ENCODE measurements at places on chromosomes 6 and 20.

DNA sequence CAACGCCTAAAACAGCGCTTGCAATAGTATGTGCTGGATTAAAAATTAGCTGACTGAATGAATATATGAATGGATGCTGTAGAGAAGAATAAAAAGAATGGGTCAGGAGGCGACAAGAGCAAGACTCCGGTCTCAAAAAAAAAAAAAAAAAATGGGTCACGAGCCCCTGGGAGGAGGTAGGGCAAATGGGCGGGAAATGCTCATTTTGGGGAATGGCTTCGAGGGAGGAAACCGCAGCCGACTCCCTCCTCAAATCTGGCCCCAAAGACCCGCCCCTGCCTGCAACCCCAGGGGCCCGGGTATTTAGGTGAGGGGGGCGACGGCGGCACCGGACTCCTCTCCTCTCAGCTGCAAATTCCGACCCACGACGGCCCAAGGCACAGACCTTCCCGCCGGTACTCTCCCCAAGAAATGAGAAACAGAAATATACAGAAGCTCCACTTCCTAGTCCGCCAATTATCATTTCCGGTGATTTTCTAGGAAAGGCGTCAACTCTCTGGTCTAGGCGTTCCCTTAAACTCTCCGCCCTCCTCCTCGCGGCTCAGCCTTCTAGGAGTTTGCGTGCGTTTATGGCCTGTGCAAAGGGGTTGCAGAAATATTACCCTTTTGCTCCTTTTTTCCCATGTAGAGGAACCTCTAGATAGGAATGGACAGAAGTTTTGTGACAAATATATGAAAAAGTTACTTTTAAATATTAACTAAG, at the start of gene ZNF311:
ZNF311 (minus strand) TSS at position 133 of the 703 bp plus-strand sequence. CDS start 1,361 bp downstream, outside the sequence.
- DNase-seq, result no peak

DNA sequence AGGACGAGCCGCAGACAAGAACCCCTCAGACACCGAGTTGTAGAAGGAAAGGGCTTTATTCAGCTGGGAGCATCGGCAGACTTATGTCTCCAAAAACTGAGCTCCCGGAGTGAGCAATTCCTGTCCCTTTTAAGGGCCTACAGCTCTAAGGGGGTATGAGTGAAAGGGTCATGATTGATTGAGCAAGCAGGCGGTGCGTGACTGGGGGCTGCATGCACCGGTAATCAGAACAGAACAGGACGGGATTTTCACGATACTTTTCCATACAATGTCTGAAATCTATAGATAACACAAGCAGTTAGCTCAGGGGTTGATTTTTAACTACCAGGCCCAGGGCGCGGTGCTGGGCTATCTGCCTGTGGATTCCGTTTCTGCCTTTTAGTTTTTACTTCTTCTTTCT, 226.4 kb upstream of the PLCB4 start:
- DNase-seq, result no peak

DNA sequence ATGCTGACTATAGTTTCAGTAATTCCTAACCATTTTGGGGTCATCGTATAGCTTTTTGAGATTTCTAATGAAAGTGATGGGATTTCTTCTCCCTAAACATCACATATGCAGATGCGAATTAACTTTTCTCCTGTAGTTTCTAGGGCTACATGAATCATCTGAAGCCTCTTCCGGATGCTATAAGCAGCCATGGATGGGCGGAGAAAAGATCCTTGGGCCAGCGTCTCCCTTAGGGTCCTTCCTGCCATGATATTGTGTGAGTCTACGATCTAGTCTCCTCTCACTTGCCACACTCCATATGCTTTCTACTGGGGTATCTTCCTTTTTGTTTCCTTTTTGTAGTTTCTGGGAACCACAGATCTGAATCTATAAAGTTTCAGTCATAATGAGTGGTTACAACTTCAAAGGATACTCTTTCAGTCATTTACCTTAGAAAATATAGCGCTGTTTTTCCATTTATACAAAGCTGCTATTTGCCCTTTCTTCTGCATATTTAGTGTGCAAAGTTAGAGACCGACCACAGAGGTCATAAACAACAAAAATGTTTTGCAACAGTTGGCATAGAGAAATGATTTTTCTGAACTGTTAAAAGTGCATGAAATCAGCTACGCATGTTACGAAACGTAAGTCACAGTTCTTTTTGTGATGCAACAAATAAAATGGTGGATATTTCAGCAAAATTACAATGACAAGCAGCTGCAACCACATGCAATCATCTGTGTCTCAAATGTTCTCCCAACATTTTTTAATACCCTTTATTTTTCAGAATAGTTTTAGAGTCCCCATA, 396.2 kb upstream of the SLC35B3 start:
- no peak for DNase-seq

DNA sequence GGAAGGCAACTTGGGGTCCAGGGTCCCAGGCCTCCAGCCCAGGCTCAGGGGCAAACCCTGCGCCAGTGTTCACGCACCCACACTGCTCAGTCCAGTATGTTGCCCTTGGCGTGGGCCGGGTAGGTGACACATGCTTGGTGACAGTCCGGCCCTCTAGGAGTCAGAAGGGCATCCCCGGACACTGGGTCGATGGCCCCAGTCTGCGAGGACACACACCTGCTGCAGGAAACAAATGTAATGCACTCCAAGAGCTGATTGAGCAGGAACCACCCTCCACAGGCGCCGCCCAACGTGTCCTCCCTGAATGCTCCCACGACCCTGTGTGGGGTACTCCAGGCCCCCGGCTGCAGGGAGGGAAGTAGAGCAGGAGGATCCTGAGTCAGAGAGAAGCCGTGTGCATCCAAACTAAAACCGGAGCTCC, 160.7 kb downstream of the DLL1 start:
- DNase-seq, result no peak

DNA sequence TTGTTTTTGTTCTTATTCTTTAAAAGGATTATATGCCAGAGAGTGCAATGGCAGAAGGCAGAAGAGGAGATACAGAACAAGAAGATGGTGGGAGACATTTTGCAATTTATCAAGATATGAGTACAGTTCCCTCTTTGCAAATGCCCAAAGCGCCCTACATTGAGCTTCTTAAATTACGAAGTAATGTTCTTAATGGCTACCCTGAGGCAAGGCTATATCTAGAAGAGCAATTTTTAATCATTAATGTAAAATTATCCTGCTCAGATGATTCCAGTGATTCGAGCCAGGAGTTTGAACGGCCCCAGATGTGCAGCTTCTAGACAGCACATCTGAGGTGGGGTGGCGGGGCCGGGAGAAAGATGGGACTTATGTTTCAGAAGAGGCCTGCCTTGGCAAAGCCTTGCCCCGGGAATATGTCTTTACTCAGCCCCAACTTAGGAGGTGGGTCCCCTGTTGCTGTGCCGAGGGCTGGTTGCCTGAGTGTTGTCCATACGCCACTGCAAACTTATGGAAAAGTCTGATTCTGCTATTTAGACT, 84.9 kb upstream of the MLN start:
- DNase-seq, result no peak

DNA sequence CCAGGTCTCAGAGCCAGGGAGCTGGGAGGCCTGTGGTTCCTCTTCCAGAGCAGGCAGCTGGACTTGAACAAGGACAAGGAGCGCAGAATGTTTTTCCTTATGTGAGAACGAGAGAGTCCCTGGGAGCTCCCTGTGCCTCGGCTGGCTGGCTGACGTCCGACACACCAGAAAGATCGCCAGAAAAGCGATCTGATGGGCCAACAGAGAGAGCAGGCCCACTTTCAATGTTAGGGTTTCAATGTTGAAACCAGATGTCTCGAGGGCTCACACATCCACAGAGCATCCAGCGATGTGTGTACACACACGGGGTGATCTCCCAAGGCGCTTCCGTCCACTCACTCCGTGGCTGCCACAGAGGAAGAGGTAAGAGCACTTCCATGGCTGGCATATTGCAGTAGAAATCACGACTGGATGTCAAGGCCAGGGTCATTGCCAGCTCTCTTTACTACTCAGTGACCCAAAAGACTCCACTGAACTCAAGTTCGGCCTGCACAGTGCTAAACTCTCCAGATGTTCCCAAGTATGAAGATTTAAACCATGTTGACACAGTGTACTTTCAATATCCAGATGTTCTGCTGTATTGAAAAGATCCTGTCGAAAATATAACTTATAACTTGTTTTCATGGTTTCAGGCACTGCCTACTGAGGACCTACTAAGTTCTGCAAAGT, 70.8 kb upstream of the FOXC1 start:
- DNase-seq, result no peak

DNA sequence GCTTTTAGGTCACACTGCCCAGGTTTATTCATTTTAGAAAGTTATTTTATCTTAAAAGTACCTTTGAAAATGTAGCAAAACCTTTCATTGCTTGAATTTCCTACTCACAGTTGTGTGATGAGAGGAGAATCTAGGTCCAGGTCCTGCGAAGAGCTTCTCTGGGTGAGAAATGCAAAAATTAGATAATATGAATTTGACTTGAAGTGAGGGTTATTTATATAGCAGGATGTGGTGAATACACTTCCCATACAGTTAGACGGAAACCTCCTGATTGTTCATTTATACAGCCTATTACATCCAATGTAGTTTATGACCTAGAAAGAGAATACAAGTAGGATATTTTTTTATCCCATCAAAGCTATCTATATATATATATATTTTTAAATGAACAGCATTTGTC, 30.5 kb downstream of the CDKAL1 start:
- no peak for DNase-seq

- no peak for DNase-seq
Measured at GRCh38 chr20:6732001-6732447, 35.5 kb upstream of the BMP2 start.

DNA sequence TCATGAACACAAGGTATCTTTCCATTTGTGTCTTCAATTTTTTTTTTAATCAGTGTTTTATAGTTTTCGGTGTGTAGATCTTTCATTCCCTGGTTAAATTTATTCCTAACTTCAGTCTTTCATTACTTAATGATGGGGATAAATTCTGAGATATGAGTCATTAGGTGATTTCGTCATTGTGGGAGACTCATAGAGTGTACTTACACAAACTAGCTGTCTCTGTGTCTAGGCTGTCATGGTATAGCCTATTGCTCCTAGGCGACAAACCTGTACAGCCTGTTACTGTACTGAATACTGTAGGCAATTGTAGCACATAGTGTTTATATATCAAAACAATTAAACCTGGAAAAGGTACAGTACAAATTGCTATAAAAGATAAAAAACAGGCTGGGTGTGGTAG, 42.1 kb downstream of the SMAP1 start:
- no peak for DNase-seq

DNA sequence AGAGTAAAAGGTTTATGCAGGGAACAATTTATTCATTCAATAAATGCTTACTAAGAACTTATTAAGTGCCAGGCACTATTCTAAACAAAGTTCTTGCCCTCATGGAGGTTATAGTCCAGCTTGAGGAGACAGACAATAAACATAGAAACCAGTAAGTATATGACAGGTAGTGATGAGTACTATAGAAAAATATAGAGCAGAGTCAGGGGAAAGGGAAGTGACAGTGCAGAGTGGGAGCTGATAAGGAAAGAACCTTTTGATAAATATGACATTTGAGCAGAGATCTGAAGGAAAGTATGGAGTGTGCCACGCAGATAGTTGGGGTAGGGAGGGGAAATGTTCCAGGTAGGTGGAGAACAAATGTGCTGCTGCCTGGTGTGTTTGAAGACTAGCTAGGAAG, 12.1 kb downstream of the ACSS2 start:
- no peak for DNase-seq

- no peak for DNase-seq
Measured at GRCh38 chr20:31475472-31476293, 595 bp downstream of the REM1 start.

- DNase-seq, result no peak
Measured at GRCh38 chr6:31114541-31114878, at the start of gene PSORS1C1. PSORS1C1 (plus strand) TSS chr6:31114800; CDS start chr6:31129633, 14,833 bp downstream.

Measured in T-helper 9 cell (primary cell).